Karpas-422 (cell line): ENCODE measurements at places on chromosomes 7 and 10. TPM values are rescaled to one million over a fixed set of nuclear protein-coding genes. Genes with fewer than 3 reads are reported as not detected.

ZNF655 gene
- 169 TPM in 2 replicates for total RNA-seq

NUTM2D gene
- 0.19 TPM in 1 of 2 replicates, not detected in the other for total RNA-seq

PLAU gene
- 3.2 and 6.3 TPM in 2 replicates for total RNA-seq

ABI1 gene
- 46.0 and 79.8 TPM in 2 replicates for total RNA-seq

CLRN3 gene
- total RNA-seq = not detected in 2 replicates

CDC14C gene
- not detected in 2 replicates for total RNA-seq

ASZ1 gene
- total RNA-seq = not detected in 2 replicates
